NCI-H1048 (cell line): ENCODE measurements at places on chromosomes 2 and 18.

GRCh38 chr2:31390324-31390723 is 24.2 kb downstream of the XDH start:
- no peak for DNase-seq

GRCh38 chr18:28588884-28589549 is 412.1 kb upstream of the CDH2 start:
- DNase-seq: no peak

DNA sequence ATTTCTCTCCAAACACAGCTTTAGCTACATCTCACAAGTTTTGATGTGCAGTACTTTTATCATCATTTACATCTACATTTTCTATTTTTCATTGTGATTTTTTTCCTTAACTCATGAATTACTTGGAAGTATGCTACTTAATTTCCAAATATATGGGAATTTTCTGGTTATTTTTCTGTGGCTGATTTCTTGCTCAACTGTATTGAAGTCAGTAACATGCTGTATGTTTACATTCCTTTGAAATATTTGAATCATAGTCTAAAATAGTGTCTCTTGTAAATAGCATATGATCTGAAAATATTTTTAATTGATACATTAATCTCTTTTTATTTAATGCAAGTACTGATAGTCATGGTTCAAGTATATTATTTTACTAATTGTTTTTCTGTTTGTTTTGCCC is 26.0 kb upstream of the GALNT5 start:
- DNase-seq: no peak

- no peak for DNase-seq
Measured at GRCh38 chr18:11320986-11321385, 171.6 kb upstream of the PIEZO2 start.

- no peak for DNase-seq
Measured at GRCh38 chr18:48803951-48804855, 146.6 kb downstream of the SMAD7 start.

DNA sequence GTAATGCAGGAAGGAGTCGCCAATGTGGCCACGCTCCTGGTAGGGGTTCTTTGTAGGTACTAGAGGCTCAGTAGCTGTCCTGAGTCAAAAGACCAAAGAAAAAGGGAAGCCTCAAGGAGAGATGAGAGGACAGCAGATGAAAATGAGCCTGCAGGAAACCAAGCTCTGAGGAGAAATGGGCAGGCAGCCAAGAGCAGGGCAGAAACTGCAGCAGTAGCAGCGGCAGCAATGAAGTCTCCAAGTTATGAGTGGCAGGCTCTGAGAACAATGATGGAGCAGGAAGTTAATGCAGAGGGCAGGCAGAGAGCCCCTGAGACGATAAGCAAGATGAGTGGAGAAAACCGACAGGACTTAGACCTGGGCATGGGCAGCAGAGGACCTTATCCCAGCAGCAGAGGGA is 48.2 kb upstream of the TMEM200C start:
- DNase-seq: no peak

GRCh38 chr2:165793161-165793778 is 777 bp downstream of the GALNT3 start:
- DNase-seq: no peak
